ENCODE measurements at places on chromosomes 11 and 22.

- DNase-seq, result peak; percentile 28
These were observed 10.2 kb upstream of the LDHA start for GRCh38 chr11:18384157-18384641.

- DNase-seq, result no peak
These were observed 58.4 kb downstream of the PISD start for GRCh38 chr22:31603574-31603973.

DNA sequence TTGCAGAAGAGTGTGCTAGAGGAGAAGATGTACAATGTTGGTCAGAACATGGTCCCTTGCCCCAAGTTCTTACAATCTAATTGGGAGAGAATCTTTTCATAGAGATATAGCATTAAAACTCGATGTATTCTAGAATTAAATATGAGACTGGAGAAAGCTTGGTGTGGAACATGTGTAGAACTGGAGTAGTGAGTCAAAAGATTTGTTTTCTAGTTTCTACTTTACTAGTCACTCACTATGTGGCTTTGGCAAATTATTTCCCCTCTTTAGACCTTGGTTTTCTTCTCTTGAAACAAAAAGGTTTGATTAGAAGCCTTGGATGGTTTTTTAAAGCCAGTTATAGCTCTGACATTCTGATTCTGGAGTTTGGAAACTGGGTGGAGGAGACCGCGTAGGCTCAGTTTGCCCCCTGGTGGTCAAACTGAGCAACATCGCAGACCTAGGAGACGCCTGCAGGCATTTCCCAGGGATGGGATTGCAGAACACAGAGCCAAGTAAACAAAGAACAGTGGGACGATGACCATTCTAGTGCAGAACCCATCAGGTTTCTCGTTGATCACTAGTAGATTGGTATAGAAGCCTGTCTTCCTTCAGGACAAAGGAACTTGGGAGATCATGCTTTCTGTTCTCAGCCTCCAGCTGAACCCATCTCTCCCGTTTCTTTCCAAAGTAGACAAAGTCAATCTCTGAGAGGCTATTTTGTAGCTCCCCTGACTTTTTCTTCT lies 8.5 kb upstream of the CHRDL2 start:
- peak; percentile 43 for DNase-seq

GRCh38 chr11:91805293-91805692 lies 419.3 kb upstream of the FAT3 start:
- no peak for DNase-seq

DNA sequence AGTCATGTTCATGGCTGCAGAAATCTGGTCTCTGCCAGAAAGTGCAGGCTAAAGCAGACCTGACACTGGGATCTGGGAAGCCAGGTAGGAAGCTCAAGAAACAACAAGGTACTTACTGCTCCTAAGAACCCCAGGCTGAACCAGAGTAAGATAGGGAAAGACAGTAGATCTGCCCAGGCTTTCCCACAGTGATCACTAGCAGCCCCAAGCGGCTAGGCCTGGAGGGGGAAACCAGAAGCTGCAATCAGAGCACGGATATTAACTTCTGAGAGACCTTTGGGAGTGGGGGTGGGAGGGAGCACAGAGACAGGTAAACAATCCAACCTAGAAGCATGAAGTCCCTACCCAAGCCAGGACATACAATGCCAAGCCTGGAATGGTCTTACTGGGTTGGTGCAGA lies 135.2 kb upstream of the C11orf58 start:
- no peak for DNase-seq

Data from CD4-positive, alpha-beta T cell treated with Interferon alpha-2 for 1 hour (primary cell).